NCI-H2029 (cell line): ENCODE measurements at places on chromosomes 6 and 20.

DNA sequence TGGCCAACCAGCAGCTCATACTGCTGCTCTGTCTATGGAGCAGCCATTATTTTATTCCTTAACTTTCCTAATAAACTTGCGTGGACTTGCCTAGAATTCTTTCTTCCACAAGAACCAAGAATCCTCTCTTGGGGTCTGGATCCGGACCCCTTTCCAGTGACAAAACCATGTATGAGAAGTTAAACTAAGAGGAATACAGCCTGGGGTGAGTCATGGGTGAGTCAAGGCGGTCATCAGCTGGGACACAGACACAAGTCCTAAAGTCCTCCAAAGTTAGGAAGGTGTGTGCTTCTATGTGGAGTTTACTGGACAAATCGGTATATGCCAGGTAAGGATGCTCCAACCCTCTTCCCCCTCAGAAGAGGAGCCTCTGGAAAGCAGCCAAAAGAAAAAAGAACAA lies 690.0 kb upstream of the CHD6 start:
- no peak for DNase-seq

GRCh38 chr20:46332373-46333160 lies 24.3 kb upstream of the CDH22 start:
- no peak for DNase-seq

GRCh38 chr20:44219170-44219730 lies 8.7 kb upstream of the OSER1 start:
- DNase-seq = no peak

- no peak for DNase-seq
These were observed 133.1 kb downstream of the MOXD1 start for GRCh38 chr6:132268209-132268608.

DNA sequence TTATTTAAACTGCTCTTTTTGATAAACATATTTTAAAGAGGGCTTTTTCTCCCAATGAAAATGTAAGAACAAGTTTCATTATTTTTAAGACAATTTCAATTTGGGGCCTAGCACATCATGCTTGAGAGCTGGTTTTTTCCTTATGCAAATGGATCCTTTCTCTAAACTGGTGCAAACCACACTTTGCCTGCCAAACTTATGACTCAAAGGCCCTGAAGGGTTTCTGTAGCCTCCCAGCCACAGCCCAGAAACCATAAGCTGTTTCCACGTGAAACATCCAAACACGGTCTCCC lies 451 bp upstream of the HSF2 start:
- DNase-seq = no peak

DNA sequence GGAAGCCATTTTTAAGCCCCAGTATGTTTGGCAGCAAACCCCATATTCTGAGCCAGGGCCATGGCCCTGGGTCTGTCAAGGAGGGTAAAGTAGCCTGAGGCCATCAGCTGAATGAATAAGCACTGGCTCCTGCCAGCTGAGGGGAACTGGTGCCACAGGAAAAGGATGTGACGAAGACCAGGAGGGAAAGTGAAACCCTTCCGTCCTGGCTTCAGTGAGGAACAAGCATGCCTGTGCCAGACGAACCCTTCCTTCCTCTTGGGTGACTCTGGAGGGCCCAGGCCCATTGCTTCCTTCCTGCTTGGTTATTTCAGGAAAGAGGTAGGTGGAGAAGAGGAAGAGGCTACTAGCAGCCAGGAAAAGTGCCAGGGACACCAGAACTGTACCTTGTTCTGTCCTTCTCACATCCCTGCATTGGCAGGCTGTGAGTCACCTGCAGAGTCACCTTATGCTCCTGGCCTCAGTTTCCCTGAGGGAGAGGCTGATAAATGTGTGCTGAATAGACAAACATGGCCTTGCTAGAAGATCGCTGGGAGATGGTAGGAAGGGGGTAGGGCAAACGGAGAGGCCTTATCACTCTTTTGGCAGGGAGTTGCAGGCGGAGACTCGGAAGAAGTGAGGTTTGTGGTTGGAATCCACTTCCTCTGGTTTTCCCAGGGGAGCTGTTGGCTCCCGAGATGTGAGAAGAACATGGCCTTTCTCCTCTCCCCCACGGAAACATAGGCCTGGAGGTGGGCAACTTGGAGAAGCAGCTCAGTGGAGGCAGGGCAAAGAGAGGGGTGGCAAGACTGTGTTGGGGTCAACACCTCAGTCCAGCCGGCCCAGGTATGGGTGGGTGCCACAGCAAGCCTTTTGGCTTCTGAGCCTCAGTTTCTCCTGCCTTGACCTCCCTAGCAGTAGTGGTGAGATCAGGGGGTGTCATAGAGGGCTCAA lies 37.4 kb downstream of the COX4I2 start:
- DNase-seq = peak; percentile 55

GRCh38 chr6:7685276-7685675 lies 40.6 kb upstream of the BMP6 start:
- peak; percentile 74 for DNase-seq

GRCh38 chr6:107847844-107848802 lies 24.0 kb upstream of the SCML4 start:
- peak; percentile 59 for DNase-seq

DNA sequence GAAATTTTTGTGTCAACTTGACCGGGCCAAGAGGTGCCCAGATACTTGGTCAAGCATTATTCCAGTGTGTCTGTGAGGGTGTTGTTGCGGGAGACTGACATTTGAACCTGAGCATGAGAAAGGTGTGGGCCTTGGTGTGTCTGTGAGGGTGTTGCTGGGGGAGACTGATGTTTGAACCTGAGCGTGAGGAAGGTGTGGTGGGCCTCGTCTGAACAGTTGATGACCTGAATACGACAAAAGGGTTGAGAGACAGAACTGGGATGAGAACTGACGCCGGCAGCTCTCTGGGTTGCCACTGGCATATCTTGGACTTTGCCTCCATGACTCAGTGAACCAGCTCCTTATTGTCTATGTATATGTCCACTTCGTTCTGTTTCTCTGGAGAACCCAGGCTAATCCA lies 240.5 kb downstream of the ERMARD start:
- DNase-seq = no peak

DNA sequence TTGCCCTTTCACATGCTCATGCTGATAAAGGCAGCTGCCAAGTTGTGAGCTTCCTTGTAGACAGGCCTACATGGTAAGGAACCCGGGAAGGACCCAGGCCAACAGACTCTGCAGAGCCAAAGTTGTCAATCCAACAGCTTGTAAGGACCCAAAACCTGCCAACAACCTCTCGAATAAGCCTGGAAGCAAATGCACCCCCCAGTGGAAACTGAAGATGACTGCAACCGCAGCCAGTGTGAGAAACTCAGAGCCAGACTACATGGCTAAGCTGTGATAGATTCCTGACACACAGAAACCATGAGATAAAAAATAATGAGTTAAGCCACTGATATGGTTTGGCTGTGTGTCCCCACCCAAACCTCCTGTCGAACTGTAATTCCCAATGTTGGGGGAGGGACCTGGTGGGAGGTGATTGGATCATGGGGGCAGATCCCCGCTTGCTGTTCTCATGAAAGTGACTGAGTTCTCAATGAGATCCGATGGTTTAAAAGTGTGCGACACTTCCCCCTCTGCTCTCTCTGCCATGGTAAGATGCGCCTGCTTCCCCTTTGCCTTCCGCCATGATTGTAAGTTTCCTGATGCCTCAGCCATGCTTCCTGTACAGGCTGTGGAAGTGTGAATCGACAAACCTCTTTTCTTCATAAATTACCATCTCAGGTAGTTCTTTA lies 18.8 kb upstream of the CLPSL2 start:
- DNase-seq = no peak

DNA sequence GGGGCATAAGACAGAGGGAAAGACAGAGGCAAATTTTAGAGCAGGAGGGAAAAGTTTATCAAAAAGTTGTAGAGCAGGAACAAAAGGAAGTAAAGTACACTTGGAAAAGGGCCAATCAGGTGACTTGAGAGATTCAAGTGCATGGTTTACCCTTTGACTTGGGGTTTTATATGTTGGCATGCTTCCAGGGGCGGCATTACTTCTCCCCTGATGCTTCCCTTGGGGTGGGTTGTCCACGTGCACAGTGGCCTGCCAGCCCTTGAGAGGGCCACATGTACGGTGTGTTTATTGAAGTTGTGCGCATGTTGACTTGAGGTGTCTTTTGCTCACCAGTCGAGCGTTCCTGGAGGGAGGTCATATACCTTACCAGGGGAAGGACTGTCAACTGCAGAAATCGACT lies 259.5 kb upstream of the JARID2 start:
- no peak for DNase-seq

DNA sequence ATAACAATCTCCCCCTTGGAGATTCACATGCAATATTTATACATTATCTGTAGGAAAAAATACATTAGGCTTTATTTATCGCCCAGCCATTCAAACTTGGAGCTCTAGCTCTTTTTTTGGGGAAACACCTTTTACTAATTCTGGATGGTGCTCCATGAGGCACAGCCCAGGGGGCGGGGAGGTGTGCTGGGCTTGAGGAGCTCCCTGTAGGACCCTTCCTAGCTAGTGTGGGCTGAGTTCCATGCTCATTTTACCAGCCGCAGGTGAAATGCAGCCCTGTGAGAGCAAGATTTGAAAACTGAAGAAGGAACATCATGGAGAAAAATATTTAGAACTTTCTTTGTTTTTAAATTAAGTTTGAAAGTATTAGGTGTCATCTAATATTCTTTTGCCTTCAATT lies 99.6 kb upstream of the POPDC3 start:
- no peak for DNase-seq

GRCh38 chr6:131182991-131183425 lies 47.7 kb downstream of the AKAP7 start:
- DNase-seq = no peak

GRCh38 chr20:51456511-51457509 lies 85.7 kb downstream of the NFATC2 start:
- DNase-seq = peak; percentile 93

- no peak for DNase-seq
These were observed 78.2 kb downstream of the ELOVL4 start for GRCh38 chr6:79869184-79869583.

DNA sequence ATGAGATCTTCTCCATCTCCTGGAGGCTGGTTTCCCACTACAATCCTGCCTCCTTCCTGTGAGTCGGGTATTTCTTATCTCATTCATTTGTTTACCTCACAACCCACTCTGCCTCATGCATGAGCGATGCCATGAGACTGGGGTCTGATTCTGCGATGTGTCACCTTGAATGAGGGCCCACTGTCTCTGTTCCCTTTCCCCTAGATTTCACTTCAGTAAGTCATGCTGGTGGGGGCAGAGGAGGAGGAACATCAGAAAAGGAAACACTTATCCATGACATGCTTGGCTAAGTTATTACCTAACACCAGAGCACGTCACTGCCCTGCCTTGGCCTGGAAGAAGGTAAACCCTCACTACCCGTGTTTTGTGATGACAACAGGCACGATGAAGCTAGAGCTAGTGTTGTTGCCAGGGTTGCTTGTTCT lies 337.4 kb upstream of the PRDM1 start:
- DNase-seq = peak; percentile 84

DNA sequence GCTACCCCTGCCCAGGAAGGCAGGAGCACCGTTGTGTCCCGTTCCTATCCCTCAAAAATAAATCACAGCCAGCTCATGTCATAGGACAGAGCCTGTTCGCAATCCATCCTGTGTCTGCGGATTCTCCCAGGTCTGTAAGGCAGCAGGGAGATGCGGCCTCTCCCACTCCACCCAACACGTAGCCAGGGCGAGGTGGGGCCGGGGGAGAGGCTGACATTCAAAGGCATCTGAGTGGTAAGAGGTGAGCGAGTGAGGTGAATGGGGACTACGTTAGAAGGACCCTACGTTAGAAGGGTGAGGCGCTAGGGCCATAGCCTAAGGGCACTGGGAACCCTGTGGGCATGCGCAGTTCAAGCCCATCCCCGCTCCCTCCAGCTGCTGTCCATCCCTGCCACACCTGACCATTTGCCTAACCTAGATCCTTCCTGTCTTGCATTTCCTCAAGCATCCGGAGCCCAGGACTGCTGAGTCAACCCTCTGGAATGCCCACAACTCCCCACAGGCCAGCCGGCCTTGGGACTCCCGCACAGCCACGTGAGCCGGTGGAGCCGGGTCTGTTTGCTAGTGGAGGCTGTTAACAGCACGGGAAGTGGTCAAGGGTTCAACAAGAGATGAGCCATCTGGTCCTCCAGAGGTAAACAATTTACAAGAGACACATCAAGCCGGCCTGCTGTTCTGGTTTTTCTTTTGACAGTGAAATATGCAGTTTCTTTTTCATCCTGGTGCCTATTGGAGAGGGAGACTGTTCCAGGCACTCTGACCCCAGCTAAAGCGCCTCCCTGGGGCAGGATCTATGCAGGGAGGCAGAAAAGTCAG lies 45.9 kb downstream of the RIPOR3 start:
- DNase-seq = peak; percentile 52

GRCh38 chr20:4545526-4545925 lies 176.2 kb upstream of the PRND start:
- DNase-seq = no peak

- DNase-seq = no peak
These were observed 575.9 kb upstream of the JAG1 start for GRCh38 chr20:11249683-11250082.

- peak; percentile 96 for DNase-seq
These were observed 140.1 kb downstream of the NRN1 start for GRCh38 chr6:5866547-5867051.

DNA sequence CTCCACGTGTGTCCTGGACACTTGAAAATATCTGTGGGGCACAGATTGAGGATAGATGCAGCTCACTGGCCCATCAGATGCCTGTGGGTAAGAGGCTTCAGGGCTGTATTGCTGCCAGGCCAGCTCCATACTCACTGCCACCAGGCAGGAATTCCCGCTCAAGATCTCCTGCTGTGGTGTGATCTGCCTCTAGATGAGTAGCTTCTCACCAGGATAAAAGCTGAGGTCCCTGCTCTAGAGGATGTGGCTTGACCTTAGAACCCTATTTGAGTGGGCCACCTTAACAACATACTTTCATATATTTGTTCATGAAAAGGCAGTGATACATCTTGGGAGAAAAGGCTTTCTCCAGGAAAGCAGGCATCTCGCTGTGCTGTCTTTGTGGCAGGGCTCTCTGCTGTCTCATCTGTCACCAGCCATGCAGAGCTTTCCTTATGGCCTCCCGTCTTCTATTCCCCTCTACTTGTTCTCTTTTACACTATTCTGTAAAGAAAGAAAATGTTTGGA lies 165.7 kb upstream of the RNF217 start:
- no peak for DNase-seq

DNA sequence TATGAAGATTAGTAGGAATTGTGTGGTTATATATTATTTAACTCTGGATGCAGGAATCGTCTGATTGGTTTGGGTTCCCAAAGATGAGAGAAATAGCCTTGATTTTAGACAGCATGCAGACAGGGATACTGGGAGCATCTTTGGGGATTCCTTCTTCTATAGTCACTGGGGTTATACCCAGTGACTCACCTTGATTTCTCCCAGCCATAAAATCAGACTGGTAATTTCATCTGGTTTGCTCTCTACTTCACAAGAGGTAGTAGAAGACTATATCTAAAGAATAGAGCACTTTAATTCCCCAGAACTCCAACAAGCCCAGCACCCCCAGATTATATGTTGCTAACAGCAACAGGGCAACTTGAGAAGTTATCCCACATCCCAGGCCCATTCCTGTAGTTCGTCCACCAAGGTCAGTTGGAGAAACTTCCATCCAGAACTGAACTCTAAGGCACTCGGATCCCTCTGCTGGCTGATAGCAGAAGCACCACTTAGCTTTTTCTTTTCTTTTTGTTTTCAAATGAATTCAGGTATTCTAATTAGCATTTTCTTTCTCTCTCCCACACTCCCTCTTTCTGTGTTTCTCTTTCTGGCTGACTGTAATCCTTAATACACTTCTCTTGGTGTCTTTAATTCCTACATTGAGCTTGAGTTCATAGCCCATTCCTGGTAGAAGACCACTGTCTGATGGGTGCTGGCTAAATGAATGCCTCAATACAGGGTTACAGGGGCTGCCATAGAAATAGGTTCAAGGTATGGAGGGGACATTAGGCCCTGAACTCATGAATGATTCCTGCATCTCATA lies 20.4 kb upstream of the EFHC1 start:
- DNase-seq = peak; percentile 12

GRCh38 chr6:80095600-80095999 lies 10.9 kb upstream of the BCKDHB start:
- no peak for DNase-seq
